Stimulated activated CD4-positive, alpha-beta T cell treated with anti-CD3 and anti-CD28 coated beads, Interleukin-1b, Interleukin-23, amount 100 ng/mL, for 1 hour (primary cell): ENCODE measurements at places on chromosomes 4 and X.

GRCh38 chrX:120999413-120999812, 13.9 kb upstream of the CT47A1 start:
- no peak for DNase-seq

DNA sequence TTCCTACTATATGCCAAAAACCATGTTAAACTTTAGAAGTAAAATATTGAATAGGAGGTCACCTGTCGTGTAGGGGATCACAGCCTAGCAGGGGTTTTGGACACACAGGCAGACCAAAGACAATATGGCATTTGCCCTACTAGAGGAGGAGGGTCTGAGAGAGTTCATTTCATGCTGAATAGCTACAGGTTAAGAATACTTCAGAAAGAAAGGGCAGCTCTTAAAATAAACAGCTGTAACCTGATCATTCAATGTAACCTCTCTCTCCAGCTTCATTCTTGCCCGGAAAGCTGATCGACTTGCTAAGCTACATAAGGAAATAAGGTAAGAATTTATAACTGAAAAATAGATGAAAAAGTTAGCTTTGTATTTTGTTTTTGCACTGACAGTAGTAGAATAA, 79.9 kb downstream of the MAOA start:
- no peak for DNase-seq

- no peak for DNase-seq
Observed at GRCh38 chrX:130631011-130631410, 229.2 kb downstream of the RBMX2 start.

GRCh38 chr4:88033309-88033708, 25.9 kb downstream of the PKD2 start:
- DNase-seq: no peak

GRCh38 chr4:21067351-21067750, 367.1 kb downstream of the PACRGL start:
- DNase-seq: no peak

DNA sequence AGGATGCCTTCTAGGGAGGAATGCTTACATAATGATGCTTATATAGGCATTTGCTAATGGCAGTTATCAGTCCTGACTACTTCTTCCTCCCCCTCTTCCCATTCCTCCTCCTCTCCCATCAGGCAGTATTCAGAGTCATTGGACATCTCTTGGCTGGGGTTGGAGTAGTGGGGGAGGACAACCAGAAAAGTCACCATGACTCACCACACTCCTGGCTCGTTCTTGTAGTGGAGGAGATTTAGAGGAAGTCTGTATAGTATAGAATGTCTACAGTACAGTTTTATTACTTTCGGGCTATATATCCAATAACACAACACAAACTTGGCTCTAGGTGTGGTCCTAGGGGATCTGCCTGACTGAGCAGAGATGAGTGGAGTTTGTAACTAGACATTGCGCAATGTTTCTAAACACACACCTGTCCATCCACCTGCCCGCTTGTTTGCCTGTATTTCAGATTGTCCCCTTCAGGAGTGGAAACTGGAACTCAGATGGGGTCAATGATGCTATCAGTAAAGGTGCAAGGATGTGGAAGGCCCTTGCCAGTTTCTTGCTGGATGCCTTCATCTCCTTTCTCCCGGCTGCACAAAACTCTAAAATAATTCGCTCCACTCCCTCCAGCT, 27.9 kb upstream of the KIAA1210 start:
- no peak for DNase-seq

DNA sequence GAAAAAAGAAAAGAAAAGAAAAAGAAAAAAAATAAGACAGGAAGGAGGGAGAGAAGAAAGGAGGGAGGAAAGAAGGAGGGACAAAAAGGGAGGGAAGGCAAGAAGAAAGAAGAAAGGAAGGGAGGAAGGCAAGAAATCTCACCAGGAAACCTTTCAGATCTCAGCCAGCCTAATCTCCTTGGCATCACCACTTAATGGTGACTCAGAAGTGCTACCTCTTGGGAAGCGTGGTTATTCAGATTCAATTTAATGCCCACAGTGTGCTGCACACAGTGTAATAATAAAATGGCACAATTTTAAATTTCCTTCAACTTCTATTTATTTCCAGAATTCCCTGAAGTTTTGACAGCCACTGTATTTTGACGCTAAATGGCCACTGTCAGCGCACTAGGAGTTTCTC, 50.3 kb downstream of the DKK2 start:
- no peak for DNase-seq

- DNase-seq: no peak
Observed at GRCh38 chr4:119550857-119551532, 77.6 kb downstream of the PDE5A start.
